Left kidney (tissue), 8 donors: ENCODE measurements at places on chromosomes 11 and 22. TPM values are rescaled to one million over a fixed set of nuclear protein-coding genes. Genes with fewer than 3 reads are reported as not detected.

APOC3 gene
- polyA plus RNA-seq, result 9.2 TPM

DNA sequence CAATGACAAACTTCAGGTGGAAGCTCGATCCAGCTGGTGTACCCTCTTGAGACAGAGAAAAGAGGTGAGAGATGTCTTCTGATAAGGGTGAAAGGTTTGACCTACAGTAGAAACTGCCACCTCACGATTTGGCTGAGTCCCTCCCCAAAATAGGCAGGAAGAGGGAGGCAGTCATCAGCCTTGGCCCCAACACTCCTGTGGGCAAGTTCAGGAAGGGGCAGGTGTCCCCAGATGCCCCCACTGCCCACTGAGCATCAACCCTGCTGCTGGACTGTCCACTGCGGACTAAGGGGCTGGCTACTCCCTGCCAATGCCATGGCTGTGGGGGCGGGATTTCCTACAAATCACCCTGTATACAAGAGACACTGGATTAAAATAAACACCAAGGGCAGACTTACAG is 441.4 kb downstream of the BUD13 start:
- no peak for DNase-seq

- DNase-seq, result no peak
These were observed 540.4 kb downstream of the BUD13 start for GRCh38 chr11:116232364-116232828.

DNA sequence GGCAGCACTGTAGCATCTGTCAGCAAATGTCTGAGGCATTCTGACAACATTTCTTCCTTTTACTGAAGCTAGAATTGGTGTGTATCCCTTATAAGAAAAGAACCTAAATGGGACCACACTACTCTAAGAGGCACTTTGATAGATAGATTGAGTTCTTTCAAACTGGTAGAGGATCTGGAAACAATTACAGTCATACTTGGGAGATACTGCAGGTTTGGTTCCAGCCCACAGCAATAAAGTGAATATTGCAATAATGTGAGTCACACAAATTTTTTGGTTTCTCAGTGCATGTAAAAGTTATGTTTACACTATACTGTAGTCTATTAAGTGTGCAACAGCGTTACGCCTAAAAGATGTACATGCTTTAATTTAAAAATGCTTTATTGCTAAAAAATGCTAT is 96.9 kb downstream of the SBF2 start:
- no peak for DNase-seq

GRCh38 chr11:60377401-60378136 is 763 bp upstream of the MS4A7 start:
- DNase-seq, result no peak
